Stimulated activated naive CD8-positive, alpha-beta T cell treated with anti-CD3 and anti-CD28 coated beads, Interleukin-15, Interleukin-2, amounts not matched to agents 100 U/mL and 50 U/mL, for 24 hours (primary cell): ENCODE measurements at places on chromosomes 1 and 21.

GRCh38 chr1:71428029-71428428 is 347.2 kb upstream of the ZRANB2 start:
- DNase-seq: no peak

GRCh38 chr1:6440198-6441126 is 15.9 kb downstream of the ESPN start:
- DNase-seq: peak; percentile 79

DNA sequence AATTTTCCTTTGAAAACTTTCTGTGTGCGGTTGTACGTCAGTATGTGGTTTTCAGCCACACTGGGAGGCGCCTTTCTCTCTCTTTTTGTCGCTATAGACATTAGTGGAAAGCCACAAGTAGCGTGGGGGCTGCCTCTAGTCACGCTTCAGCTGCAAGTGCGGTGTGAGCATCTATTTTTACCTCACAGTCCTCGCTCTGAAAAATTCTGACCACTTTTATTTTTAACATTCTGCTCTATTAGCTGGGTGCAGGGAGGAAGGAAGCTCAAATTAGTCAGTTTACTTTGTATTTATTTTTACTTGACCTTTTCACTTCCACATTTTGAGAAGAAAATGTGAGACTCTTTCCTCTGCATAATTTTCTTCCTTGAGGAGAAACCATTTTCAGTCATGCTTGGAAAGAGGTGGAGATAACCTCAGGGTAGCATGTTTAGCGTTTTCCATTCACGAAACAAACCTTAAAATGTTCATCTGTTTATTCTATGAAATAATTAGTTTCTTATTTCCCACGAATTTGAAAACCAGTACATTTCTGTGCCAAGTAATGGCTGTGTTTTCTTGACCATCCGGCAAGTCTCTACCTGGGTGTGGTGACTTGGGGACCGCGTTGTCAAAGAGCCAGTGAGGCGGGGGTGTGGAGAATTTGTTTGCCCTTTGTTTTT is 35.6 kb downstream of the ADARB1 start:
- peak; percentile 69 for DNase-seq

DNA sequence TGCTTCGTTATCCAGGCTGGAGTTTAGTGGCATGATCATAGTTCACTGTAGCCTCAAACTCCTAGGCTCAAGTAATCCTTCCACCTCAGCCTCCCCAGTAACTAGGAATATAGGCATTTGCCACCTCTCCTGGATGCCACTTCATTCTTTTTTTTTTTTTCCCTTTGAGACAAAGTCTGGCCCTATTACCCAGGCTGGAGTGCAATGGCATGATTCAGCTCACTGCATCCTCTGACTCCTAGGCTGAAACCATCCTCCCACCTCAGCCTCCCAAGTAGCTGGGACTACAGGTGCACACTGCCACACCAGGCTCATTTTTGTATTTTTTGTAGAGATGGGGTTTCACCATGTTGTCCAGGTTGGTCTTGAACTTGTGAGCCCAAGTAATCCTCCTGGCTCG is 19.3 kb downstream of the OSBPL9 start:
- no peak for DNase-seq

DNA sequence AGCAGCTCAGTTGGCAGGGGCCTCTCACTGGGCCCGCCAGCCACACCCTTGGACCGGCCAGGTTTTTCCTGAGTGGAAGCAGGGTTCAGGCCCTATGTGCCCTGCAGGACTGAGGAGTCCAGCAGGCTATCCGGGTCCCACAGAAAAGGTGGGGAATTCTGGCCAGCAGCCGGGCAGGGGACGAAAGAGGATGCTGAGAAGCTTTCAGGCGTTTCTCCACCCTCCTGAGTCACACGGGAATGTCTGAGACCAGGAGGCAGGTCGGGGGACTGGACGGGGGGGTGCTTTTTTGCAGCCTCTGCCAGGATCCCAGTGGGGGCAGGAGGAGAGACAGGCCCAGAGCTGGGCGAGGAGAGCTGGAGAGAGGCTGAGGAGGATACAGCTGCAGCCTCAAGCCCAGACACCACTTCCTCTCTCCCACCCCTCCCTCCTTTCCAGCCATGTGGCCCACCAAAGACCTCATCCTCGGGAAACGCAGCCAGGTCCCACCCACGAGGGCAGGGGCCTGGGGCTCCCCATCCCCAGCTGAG is 105.4 kb downstream of the SPSB1 start:
- DNase-seq: no peak

GRCh38 chr1:235011064-235011598 is 117.5 kb downstream of the TOMM20 start:
- peak; percentile 82 for DNase-seq

GRCh38 chr1:178686407-178686806 is 38.6 kb upstream of the RALGPS2 start:
- DNase-seq: no peak

DNA sequence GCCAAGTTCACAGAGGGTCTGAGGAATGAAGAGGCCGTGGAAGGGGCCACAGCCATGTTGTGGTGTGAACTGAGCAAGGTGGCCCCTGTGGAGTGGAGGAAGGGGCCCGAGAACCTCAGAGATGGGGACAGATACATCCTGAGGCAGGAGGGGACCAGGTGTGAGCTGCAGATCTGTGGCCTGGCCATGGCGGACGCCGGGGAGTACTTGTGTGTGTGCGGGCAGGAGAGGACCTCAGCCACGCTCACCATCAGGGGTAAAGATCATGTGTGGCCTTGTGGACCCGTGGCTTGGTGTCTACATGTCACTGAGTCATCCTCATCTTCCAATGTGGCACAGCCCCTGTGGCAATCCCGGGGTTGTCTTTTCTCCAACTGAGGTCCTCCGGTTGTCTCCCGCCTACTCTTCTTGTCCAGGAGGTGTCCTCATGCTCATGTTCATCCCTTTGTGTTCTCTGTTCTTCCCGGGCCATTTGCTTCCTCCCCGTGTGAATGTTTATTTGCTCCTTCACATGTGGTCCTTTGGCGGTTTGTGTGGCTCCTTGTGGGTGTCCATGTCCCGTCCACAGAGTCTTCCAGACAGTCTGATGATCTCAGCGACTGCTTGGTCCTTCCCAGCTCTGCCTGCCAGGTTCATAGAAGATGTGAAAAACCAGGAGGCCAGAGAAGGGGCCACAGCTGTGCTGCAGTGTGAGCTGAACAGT is 84.2 kb downstream of the OBSCN start:
- DNase-seq: no peak

DNA sequence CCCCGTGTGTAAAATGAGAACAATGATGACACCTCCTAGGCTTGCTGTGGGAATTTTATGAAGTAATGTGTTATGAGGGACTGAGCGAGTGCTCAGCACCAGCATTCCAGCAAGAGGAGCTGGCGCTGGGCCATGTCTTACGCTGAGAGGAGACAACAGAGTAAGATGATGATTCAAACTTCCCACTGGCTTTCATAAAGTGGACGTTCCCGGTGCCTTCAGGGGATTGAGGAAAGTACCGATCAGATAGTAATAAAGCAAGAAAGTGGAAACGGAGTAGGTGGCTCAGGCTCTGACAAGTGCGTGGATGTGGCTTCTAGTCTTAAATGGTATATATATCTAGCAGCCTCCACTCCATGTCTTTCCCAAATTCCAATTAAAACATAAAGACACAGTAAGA is 23.8 kb downstream of the EPHA10 start:
- no peak for DNase-seq

DNA sequence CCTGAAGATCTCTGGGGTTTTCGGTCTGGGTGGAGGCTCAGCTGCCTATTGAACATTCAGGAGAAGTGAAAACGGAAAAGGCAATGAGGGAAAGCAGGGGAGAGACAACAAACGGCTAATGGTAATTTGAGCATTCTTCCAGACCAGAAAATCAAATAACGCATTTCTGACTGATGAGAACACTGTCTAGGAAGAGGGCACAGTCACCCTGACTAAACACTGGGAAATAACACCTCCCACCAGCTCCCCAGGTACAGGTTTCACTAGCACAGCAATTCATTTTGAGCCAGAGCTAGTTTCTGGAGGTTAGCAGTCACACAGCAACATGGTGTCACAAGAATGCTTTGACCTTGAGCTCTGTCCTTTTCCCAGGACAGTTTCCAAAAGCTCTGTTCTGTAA is 21.1 kb downstream of the NCF2 start:
- no peak for DNase-seq

- no peak for DNase-seq
These were observed 1.0 kb downstream of the DNAJB4 start for GRCh38 chr1:78005755-78006154.
